ENCODE measurements at places on chromosomes 7 and 10. TPM values are rescaled to one million over a fixed set of nuclear protein-coding genes. Genes with fewer than 3 reads are reported as not detected.

The C10orf67 gene
- total RNA-seq: not detected

- no peak overlapping the region for H3K4me3 ChIP-seq
- peaks cover 6% of the 10 kb centered on the region for H3K27me3 ChIP-seq
- H3K4me1 ChIP-seq: no peaks in the 10 kb centered on the region
- H3K36me3 ChIP-seq: no peaks in the 10 kb centered on the region
- no peak overlapping the region for H3K27ac ChIP-seq
- no peak for DNase-seq
These were observed 22.4 kb downstream of the VIPR2 start for GRCh38 chr7:159122276-159122675.

GRCh38 chr7:17802056-17802455 is 138.2 kb downstream of the SNX13 start:
- no peaks in the 10 kb centered on the region for H3K27me3 ChIP-seq
- DNase-seq: no peak
- no peak overlapping the region for H3K27ac ChIP-seq
- peaks cover 32% of the 10 kb centered on the region for H3K36me3 ChIP-seq
- H3K4me3 ChIP-seq: no peak overlapping the region

The LMOD2 gene
- total RNA-seq: not detected

The PKD2L1 gene
- not detected for total RNA-seq

The ADGRA1 gene
- not detected for total RNA-seq

DNA sequence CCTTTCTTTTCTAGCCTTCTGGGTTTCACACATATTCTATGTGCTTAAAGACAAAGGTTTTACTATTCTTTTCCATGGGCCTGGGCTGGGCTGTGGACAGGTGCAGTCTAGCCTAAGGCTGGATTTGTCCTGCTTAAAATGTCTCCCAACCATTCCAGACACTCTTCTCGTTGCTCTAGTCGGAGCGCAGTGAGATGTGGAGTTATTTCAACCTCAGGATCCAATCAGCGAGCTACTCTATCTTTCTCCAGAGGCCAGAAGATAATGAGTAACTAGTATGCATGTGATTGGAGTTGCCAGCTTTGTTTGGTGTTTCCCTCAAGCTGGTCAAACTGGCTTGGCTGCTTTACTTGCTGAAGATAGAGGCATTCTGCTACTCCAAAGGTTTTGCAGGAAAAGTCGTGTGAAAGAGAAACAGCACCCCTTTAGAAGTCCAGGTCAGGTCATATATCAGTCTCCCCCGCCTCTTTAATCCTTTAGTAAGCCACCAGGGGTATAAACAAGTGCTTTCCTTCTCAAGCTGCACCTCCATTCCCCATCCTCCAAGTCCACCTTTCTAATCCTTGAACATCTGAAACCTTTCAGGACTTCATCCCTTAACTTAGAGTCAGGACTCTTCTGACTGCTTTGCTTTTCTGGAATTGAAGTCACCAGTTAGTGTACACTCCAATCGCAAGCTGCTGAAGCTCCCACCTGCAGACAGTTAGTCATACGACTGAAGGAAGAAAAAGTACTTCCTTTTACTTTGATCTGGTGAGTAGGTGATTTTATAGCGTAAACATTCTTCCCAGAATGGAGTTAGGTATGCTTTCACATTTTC is 78.8 kb downstream of the DNMBP start:
- H3K36me3 ChIP-seq: no peaks in the 10 kb centered on the region
- no peaks in the 10 kb centered on the region for H3K27me3 ChIP-seq
- H3K4me1 ChIP-seq: peaks cover 3% of the 10 kb centered on the region
- no peak overlapping the region for H3K27ac ChIP-seq

GRCh38 chr7:135678612-135679575 is 16.6 kb downstream of the STMP1 start:
- H3K4me1 ChIP-seq: peaks cover 21% of the 10 kb centered on the region
- H3K36me3 ChIP-seq: peaks cover 16% of the 10 kb centered on the region
- H3K4me3 ChIP-seq: no peak overlapping the region
- peaks cover 4% of the 10 kb centered on the region for H3K27me3 ChIP-seq
- no peak for DNase-seq

- DNase-seq: no peak
- peaks cover 17% of the 10 kb centered on the region for H3K4me1 ChIP-seq
- no peak overlapping the region for H3K27ac ChIP-seq
- H3K4me3 ChIP-seq: no peak overlapping the region
These were observed 11.5 kb downstream of the ANKRD22 start for GRCh38 chr10:88840104-88840503.

- no peak overlapping the region for H3K4me3 ChIP-seq
- no peaks in the 10 kb centered on the region for H3K27me3 ChIP-seq
- H3K4me1 ChIP-seq: no peaks in the 10 kb centered on the region
- H3K27ac ChIP-seq: no peak overlapping the region
These were observed 207.8 kb downstream of the TFEC start for GRCh38 chr7:115822801-115823200.

The CPN1 gene
- not detected for total RNA-seq

GRCh38 chr10:93897070-93897780 is 3.4 kb downstream of the SLC35G1 start:
- peaks cover 13% of the 10 kb centered on the region for H3K36me3 ChIP-seq
- no peak overlapping the region for H3K4me3 ChIP-seq
- no peak overlapping the region for H3K27ac ChIP-seq
- DNase-seq: no peak
- H3K4me1 ChIP-seq: peaks cover 41% of the 10 kb centered on the region

- DNase-seq: no peak
- no peak overlapping the region for H3K27ac ChIP-seq
- no peak overlapping the region for H3K4me3 ChIP-seq
These were observed 241.3 kb upstream of the KMT2E start for GRCh38 chr7:104772405-104773345.

The PROSER2 gene
- total RNA-seq: 0.23 TPM

DNA sequence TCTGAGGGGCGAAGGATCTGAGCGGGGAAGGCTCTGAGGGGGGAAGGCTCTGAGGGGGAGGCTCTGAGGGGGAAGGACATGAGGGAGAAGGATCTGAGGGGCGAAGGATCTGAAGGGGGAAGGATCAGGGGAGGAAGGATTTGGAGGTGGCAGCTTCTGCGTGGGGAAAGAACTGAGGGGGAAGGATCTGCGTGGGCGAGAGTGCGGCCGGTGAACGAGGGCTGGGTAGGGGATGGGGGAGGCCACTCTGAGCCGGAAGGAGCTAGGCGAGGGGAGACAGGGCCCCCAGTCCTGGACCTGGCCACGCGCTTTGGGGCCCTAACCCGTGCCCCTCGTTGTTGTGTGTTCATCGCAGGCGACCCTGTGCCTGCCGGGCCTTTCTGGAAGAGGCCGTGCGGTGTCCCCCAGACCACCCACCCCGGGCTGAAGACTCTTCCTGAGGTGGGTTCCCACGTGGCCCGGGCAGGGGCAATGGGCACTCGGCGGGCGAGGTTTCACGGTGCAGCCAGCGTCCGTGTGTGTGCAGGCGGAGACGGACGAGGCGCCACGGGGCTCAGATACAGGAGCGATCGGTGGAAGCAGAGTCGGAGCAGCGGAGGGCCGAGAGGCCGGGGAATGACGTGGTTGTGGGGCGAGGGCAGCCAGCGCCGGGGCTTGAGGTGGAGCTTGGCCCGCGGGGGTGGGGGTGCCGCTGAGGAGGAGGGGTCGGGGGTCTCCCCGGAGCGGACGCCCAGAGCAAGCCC is 2.0 kb downstream of the CALY start:
- H3K4me3 ChIP-seq: no peak overlapping the region
- H3K27ac ChIP-seq: no peak overlapping the region
- peaks cover 45% of the 10 kb centered on the region for H3K27me3 ChIP-seq
- H3K36me3 ChIP-seq: no peaks in the 10 kb centered on the region
- peaks cover 7% of the 10 kb centered on the region for H3K4me1 ChIP-seq

DNA sequence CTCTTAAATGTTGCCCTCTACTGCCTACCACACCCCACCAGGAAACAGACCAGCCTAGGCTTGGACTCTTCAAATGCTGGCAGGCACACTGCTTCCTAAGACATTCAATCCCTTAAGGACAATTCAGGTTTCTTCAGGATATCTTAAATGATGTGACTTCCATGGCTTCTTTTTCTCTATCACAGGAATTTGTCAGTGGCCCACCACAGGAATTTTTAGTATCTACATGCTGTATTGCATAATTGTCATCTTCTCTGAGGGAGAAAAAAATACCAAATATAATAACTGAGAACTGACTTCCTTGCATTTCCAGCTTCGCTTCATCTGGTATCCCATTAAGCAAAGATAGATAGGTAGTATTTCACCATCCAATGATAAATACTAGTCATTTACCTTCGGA is 129.3 kb downstream of the WNT2 start:
- no peaks in the 10 kb centered on the region for H3K4me1 ChIP-seq
- no peak overlapping the region for H3K4me3 ChIP-seq
- H3K27me3 ChIP-seq: no peaks in the 10 kb centered on the region
- no peak for DNase-seq
- no peaks in the 10 kb centered on the region for H3K36me3 ChIP-seq

- no peak for DNase-seq
- no peak overlapping the region for H3K27ac ChIP-seq
- H3K4me3 ChIP-seq: no peak overlapping the region
- H3K27me3 ChIP-seq: no peaks in the 10 kb centered on the region
These were observed 123.8 kb downstream of the SLC25A13 start for GRCh38 chr7:96198047-96198636.

DNA sequence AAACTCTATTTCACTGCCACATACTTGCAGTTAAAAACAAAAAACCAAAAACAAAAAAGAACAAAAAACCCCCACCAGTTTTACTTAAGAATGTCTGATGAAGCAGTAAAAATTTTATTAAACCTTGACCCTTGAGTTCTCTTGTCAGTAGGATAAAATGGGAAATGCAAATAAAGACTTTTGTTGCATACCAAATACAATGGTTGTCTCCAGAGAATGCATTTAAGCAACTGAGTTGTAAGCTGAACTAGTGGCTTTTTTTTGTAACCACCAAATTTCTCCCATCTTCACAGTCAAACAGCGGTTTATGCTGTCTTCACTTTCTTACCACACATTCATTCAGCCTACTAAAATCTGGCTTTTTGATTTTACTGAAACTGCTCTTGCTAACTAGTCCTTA is 3.1 kb downstream of the SYPL1 start:
- peaks cover 9% of the 10 kb centered on the region for H3K36me3 ChIP-seq
- H3K4me1 ChIP-seq: peaks cover 40% of the 10 kb centered on the region
- peak overlapping the region; percentile 4 for H3K27ac ChIP-seq
- no peak overlapping the region for H3K4me3 ChIP-seq

DNA sequence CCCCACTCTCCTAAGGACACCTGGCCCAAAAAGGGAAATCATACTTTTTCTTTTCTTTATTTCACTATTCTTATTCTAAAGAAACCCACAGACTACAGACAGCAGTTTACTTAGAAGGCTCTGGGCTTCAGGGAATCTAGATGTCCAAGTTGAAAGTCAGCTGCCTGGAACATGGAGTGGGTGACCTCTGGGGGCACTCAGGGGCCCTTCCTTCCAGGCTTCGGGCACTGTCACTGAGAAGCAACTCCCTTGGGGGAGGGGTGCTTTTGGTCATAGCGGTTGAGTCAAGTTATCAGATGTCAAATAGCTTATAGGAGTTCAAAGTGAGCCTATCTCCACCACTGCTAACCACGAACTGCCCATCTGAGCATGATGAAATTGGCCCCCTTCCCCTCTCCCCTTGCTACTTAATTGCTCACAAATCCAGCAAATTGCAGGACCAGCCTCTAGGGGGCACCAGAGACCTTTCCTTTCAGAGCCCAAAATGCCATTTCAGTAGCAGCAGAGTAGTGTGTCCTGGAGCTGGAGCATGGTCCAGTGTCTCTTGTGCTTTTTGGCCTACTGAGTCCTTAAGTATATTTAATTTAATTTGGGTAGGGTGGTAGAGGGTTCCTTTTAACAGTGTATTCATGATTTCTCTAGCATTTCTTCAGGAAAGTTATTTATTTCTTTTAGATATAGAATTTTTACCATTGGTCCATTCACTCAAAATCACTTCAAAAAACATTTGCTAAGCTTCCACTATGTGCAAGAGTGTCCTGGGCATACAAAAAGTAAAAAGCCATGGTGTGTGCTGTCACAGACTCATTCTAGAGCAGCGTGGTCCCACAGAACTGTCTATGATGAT is 463.8 kb downstream of the KCNMA1 start:
- peak; percentile 71 for DNase-seq
- no peak overlapping the region for H3K27ac ChIP-seq
- no peaks in the 10 kb centered on the region for H3K36me3 ChIP-seq
- no peaks in the 10 kb centered on the region for H3K4me1 ChIP-seq
- H3K27me3 ChIP-seq: peaks cover 6% of the 10 kb centered on the region

- DNase-seq: no peak
- no peaks in the 10 kb centered on the region for H3K36me3 ChIP-seq
- H3K27ac ChIP-seq: no peak overlapping the region
- H3K27me3 ChIP-seq: no peaks in the 10 kb centered on the region
These were observed 24.5 kb upstream of the MRC1 start for GRCh38 chr10:17784688-17785087.

- no peaks in the 10 kb centered on the region for H3K4me1 ChIP-seq
- H3K27me3 ChIP-seq: peaks cover 31% of the 10 kb centered on the region
- H3K36me3 ChIP-seq: no peaks in the 10 kb centered on the region
- H3K27ac ChIP-seq: no peak overlapping the region
- DNase-seq: no peak
These were observed 6.8 kb downstream of the ITGA8 start for GRCh38 chr10:15712883-15713282.

The FXYD4 gene
- total RNA-seq: 0.37 TPM

The TUBB8 gene
- total RNA-seq: not detected

DNA sequence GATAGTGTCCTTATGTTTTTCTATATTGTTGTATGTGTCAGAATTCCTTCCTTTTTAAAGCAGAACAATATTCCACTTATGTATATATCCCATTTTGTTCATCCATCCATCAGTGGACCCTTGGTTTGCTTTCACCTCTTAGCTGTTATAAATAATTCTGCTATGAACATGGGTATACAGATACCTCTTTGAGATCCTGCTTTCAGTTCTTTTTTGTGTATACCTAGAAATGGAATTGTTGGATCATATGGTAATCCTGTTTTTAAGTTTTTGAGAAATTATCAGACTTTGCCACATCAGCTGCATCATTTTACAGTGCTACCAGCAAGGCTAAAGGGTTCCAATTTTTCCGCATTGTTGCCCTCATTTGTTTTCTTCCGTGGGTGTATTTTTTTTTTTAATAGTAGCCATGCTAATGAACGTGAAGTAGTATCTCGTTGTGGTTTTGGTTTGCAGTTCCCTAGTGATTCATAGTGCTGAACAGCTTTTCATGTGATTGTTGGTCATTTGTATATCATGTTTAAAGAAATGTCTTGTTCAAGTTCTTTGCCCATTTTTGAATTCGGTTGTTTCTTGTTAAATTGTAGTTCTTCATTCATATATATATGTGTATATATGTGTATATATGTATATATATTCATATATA is 87.8 kb downstream of the LCOR start:
- no peak for DNase-seq
- H3K36me3 ChIP-seq: peaks cover 24% of the 10 kb centered on the region
- no peak overlapping the region for H3K4me3 ChIP-seq
- no peaks in the 10 kb centered on the region for H3K27me3 ChIP-seq

GRCh38 chr7:93964813-93965212 is 39.3 kb downstream of the BET1 start:
- H3K27me3 ChIP-seq: no peaks in the 10 kb centered on the region
- no peak overlapping the region for H3K4me3 ChIP-seq
- H3K27ac ChIP-seq: no peak overlapping the region
- no peak for DNase-seq

- no peaks in the 10 kb centered on the region for H3K36me3 ChIP-seq
- no peaks in the 10 kb centered on the region for H3K4me1 ChIP-seq
- H3K4me3 ChIP-seq: no peak overlapping the region
- no peak overlapping the region for H3K27ac ChIP-seq
These were observed 98.4 kb upstream of the FZD1 start for GRCh38 chr7:91165846-91166230.

GRCh38 chr7:47534322-47535034 is 47.4 kb downstream of the TNS3 start:
- H3K4me3 ChIP-seq: no peak overlapping the region
- H3K27ac ChIP-seq: no peak overlapping the region
- no peaks in the 10 kb centered on the region for H3K4me1 ChIP-seq
- peaks cover 3% of the 10 kb centered on the region for H3K27me3 ChIP-seq

Data from activated CD8-positive, alpha-beta memory T cell treated with anti-CD3 and anti-CD28 coated beads, Interleukin-2, amount 10 ng/mL, durations not matched to agents 7 days and 5 days (primary cell).